ENCODE measurements at places on chromosomes 5 and 9.
A peak's percentile ranks its signal among the peaks of the same experiment; 100 is the strongest.

GRCh38 chr9:117696154-117696553 is 8.0 kb upstream of the TLR4 start:
- no peak for DNase-seq

DNA sequence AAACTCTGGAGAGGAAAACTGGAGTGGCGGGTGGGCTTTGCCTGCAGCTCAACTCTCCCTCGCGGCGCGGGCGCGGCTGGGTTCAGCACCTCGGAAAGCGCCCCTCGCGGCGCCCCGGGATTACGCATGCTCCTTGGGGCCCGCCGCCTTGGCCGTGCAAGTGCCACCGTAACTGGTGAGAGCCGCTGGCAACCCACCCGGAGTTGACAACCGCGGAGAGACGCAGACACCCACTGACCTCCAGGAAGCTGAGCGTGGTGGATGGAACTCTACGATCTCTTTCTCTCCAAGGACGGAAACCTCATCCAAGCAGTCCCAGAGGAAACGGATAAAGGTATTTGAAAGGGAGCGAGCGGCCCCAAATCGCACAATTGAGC is 194 bp upstream of the RXFP3 start:
- DNase-seq: peak; percentile 90

DNA sequence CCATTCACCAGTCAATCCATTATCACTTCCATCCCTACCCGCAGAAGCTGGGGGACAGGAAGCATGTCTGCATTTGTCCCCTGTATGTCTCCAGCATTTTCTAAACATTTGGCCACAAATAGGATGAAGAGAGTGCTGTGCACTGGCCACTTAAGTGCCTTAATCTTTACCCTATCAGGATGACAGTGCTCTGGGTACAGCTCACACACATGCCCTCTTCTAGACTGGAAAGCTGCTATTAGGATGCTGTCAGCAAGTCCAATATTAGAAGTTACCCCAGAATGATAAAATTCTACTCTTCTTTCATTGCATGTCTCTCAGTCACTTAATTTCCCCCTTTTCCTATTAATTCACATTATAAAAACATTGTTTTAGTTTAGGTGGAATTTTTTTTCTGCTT is 168.4 kb downstream of the RASEF start:
- no peak for DNase-seq

- no peak for DNase-seq
Observed at GRCh38 chr5:140311011-140311467, 8.1 kb upstream of the PFDN1 start.

DNA sequence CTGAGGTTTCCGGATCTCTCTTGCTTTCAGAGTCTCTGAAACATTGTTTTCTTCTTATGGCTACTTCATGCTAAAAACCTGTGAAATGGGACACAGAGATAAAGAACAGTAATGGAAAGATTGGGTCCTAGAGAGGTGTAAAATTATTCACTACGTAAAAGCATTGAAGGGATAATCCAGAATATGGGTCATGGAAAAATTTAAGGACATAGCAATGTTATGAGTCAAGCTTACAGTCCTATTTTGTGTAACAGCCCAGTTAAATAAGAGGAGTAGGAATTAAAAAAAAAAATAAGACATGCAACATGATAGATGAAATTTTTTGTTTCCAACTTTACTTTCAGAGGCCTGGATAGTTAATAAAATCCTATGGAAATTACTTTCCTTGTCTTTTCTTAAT is 61.9 kb upstream of the ELL2 start:
- DNase-seq: peak; percentile 31

- DNase-seq: peak; percentile 54
Observed at GRCh38 chr5:143033535-143034250, 263.5 kb downstream of the ARHGAP26 start.

- DNase-seq: no peak
Observed at GRCh38 chr9:82938426-82939218, 124.3 kb downstream of the RASEF start.

GRCh38 chr9:1515557-1515956 is 465.4 kb downstream of the DMRT2 start:
- DNase-seq: no peak

DNA sequence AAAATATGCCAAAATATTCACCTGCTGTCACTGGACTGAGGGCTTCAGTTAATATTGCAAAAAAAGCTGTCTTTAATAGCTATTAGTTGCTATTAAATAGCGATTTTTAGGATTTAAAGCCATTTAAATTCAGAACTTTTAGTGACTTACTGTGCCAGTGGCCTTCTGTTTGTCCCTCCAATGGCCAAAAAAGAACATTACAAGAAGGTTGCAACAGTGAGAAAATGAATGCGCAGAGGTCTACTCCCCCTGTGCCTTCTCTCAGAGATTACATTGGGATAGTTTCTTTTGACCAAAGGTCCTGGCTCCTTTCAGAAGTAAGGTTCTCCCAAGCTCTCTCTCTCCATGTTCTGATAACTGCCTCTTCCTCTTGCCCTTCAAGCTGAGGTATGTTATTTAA is 930.3 kb upstream of the ARRDC3 start:
- no peak for DNase-seq

GRCh38 chr5:143705381-143705780 is 106.6 kb upstream of the HMHB1 start:
- DNase-seq: no peak

DNA sequence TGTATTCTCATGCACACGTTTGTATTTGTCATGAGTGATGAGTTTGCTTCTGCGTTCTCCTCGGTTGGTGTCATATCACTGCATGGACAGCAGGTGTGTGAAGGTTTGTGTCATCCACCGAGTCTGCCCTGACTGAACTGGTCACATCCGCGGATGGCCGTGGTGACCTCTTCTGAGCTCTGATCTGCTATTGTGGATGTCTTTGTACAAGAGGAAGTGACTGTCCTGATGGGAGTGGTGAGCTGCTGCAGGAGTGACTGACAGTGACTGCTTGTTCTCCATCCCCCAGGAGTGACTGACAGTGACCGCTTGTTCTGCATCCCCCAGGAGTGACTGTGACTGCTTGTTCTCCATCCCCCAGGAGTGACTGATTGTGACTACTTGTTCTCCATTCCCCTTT is 69.9 kb downstream of the EHMT1 start:
- DNase-seq: no peak

DNA sequence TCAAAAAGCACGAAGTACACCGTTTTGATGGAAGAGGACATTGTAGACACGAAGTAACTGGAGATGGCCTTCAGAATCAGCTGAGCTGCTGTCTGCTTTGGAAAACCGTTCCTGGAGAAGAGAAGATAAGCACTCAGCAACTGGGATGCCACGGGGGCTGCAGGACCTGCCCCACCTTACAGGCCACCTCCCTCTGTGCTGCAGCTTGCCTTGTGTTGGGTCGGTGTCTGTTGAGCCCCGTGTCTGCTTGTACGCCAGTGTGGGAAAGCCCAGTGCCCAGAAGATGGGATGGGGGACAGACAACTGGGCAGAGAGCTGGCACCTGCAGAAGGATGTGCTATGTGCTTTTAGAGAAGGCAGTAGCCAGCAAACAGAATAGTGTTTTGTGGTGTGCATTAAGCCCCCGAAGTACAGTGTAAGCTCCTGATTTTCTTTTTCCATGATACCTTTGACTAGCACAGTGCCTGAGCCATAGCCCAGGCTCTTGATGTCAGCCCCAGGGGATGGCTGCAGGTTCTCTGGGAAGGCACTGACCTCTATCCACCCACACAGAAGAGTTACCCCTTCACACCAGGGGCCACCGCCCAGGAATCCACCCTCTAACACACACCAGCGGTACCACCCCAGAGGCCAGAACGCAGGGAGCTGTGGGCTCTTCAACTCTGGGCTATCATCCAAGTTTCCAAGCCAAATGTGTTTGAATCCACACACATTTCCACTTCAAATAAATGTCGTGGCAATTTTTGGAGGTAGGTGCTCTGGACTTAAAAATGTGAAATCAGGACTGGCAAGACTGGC is 63.8 kb downstream of the MACROH2A1 start:
- no peak for DNase-seq

DNA sequence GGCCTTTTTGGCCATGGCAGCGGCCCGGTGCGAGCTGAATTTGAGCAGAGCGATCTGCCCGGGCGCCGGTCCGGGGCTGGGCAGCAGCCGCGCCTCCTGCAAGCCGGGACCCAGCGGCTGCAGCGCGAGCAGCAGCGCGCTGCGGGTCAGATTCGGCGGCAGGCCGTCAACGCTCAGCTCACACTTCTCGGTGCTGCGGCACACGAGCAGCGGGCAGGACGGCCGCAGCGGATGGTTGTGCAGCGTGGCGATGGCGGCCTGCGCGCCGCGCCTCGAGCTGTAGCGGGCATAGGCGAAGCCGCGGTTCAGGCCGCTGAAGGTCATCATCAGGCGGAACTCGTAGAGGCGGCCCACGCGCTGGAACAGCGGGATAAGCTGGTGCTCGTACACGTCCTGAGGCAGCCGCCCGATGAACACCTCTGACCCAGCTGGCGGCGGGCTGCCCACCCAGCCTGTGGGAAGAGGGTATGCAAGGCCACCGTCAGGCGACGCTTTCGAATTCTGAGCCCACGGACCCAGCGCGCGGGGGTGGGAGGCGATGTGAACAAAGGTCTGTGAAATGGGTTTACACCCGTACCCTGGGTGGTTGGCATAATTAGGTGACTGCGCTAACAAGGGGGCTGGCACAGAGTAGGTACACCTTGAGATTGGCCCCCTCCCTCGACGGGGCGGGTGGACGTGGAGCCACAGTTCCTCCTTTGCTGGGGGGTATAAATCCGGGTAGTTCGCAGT is 755 bp downstream of the DND1 start:
- DNase-seq: no peak

DNA sequence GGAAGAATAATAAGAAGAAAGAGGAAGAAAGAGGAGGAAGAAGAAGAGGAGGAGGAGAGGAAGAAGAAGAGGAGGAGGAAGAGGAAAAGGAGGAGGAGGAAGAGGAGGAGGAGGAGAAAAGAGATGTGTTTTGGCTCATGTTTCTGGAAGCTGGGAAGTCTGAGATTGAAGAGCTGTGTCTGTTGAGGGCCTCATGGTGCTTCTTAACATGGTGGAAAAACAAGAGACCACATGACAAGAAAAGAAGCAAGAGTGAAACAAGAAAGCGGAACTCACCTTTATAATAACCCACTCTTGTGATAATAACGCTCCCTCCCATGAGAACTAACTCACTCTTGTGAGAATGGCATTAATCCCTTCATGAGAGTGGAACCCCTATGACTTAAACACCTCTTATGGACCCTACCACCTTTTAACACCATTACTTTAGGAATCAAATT is 36.1 kb upstream of the RANBP6 start:
- no peak for DNase-seq

GRCh38 chr5:89028595-89029285 is 145.8 kb upstream of the MEF2C start:
- no peak for DNase-seq

- no peak for DNase-seq
Observed at GRCh38 chr5:63127054-63127453, 548.4 kb downstream of the LRRC70 start.

DNA sequence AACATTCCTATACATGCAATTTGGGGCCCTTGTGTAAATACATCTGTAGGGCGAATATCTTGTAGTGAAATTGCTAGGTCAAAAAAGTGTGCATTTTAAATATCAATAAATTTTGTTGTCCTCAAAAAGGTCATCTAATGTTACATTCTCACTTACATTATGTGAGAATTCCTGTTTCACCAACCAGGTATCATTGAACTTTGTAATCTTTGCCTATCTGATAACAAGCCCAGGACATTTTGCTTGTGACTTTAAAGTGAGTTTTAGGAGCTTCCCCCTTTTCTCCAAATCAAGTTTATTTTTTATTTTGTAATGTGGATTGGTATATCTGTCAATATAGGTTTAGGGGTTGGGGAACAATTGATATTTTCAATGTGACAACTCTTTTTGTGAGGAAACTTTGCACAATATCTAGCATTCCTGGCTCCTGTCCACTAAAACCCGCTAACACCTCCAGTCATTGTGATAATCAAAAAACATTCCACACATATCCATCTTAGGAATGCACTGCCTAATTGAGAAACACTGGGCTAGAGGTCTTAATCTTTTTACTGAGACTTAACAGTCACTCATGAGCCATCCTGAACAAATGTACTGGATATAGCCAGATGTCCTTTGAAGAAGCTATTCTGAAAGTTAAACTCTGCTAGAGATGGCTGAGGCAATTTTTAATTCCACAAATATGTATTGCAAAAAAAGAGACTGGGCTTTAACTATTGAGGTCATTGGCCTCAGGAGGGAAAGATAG is 72.5 kb upstream of the SLC1A1 start:
- DNase-seq: no peak

GRCh38 chr9:4579001-4579400 is 83.1 kb upstream of the PLPP6 start:
- DNase-seq: no peak

DNA sequence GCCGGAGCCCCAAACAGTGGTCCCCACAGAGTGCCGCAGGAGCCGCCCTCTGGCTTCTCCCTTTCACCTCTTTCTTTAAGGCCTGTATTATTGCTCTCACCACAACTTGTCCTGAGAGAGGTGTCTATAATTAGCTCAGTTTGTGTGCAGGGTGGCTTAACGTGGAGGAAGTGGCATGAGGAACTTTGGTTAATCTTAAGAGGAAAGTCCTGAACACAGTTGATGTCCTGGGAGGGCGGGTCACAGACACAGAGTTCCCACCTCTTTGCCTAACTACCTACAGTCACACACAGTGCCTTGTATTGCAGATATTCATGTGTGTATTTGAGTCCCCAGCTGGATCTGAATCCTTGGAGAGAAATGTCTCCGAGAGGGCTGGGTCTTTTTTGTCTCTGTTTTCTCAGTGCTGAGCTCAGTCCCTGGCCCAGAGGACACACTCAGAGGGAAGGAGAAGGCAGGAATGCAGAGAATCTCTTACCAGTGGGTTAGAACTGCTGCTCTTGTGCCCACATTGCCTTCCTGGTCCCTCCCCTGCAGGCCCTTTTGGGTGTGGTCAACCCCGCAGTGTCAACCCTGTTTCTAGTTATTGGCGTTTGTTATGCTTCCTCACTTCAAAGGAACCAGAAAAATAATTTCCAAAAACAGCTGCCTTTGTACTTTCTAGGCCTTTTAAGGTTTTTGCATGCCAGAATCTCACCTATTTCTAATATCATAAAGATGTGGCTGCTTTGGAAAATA is 392.5 kb downstream of the KDM4C start:
- DNase-seq: no peak

DNA sequence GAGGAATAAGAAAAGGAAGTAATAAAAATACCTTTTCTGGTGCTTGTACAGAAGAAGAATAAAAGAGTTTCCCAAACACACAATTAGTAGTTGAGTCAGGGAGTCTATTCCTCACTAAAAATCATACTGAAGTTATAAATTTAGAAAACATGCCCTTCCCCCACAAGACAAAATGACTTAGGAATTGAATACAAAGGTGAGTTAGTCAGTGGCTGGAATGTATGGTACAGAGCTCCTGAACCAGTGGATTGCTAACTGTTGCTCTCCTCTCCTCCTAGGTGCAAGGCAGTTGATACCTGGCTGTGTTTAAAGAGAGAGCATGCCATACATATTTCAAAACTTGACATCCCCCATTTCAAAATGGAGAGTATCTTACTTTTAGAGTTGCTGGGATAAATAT is 1.9 kb downstream of the GDA start:
- no peak for DNase-seq
